IPS DF 19.7 (cell line): ENCODE measurements at places on chromosomes 3 and 15.

DNA sequence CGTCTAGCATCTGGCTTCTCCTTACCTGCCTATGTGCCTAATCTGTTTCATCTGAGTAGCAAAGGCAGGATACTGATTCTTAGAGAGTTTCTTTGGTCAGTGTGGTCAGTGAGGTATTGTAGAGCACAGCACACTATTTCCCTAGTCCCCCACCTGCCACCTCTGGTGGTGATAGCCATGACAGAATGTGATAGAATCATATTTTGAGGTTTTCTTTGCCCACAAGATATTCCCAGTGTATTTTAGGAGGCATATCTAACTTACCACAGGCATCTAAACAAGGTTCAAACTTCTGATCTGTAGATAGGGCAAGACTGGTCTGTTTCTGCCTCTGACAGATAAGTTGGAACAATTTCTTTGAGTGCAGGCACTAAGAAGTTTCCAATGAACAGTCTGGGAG is 188.0 kb downstream of the SOX2 start:
- no peak for DNase-seq

DNA sequence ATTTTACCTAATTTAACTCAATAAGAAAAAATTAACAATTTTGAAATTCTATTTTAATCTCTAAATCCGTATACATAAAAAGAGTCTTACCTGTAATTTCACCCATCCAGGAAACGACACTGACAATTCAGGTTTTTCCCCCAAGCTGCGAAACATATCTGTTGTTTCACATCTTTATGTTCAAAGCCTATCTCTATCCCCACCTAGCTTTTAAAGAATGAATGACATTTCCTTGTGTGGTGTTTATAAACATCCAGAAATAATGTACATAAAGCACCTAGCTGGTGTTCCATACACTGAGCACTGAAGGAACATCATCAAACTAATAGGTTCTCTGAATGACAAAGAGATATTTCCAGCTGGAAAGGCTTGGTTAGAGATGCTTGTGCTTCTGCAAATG is 867.8 kb downstream of the SQOR start:
- no peak for DNase-seq

- DNase-seq: no peak
Observed at GRCh38 chr15:57253500-57253899, 122.8 kb upstream of the CGNL1 start.

GRCh38 chr3:99626417-99626788 is 12.0 kb upstream of the COL8A1 start:
- DNase-seq: no peak

GRCh38 chr15:36479200-36479896 is 100.1 kb upstream of the CDIN1 start:
- no peak for DNase-seq

GRCh38 chr15:49288391-49288790 is 118.3 kb downstream of the GALK2 start:
- no peak for DNase-seq

- no peak for DNase-seq
Observed at GRCh38 chr15:40295877-40296560, 11.7 kb downstream of the PLCB2 start.

- no peak for DNase-seq
Observed at GRCh38 chr3:49791571-49791970, 5.2 kb upstream of the IP6K1 start.

DNA sequence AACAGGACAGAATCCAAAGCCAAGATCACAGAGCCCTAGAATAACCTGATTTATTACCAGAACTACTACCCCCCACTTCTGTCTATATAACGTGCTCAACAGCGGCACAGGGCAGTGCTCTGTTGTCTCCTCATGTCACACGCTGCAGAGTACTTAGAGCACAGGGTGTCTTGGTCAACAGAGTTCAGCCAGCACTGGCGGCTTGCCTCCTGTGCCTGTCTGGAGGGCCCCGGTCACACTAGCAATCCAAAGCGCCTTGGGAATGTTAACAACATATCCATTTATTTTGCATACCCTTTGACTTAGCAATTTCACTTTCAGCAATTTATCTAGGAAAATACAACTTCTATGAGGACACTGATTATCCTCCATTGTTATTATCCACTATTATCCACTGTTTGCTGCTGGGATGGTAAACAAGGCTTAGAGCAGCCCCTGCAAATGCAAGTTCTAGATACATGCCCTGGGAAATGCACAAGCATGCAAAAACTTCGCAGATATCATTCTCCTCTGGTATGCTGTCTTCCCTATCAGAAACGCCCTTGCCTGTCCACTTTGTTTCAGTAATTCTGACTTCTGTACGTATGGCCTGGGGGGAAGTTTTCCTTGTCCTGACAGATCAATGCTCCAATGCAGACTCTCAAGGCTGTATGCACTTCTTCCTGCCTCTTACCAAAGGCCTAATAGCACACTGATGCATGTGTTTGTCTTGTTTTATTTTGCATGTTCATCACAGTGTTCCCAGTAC is 86.2 kb upstream of the OCA2 start:
- DNase-seq: no peak

GRCh38 chr3:60536420-60536819 is 714.8 kb downstream of the FHIT start:
- DNase-seq: no peak

GRCh38 chr3:73029321-73029796 is 32.1 kb upstream of the EBLN2 start:
- no peak for DNase-seq

- DNase-seq: no peak
Observed at GRCh38 chr3:187281191-187281714, 10.3 kb downstream of the MASP1 start.
